ENCODE measurements at places on chromosomes 1 and 21. TPM values are rescaled to one million over a fixed set of nuclear protein-coding genes. Genes with fewer than 3 reads are reported as not detected.

DNA sequence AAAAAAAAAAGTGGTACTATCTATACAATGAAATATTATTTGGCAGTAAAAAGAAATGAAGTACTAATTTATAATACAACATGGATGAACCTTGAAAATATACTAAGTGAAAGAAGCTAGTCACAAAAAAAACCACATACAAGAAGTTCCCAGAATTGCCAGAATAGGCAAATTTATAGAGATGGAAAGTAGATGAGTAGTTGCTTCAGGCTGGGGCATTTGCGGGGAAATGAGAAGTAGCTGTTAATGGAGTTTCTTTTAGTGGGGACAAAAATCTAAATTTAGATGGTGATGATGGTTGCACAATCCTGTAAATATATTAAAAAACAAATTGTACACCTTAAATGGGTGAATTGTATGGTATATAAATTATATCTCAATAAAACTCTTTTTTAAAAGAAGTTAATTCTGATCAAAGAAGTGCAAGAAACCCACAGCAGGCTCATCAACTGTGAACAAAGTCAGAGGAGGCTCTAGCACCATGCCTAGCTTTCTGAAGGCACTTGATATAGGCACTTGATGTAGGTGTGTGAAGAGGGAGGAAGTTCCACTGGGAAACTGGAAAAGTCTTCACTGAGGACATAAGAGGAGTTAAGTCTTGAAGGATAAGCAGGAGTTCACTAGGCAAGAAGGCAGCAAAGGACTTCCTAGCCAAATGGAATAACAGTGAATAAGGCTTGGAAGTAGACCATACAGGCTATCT lies 52.5 kb downstream of the DMAP1 start:
- no peak overlapping the region for H3K27ac ChIP-seq
- H3K27me3 ChIP-seq, result no peaks in the 10 kb centered on the region
- H3K4me3 ChIP-seq, result no peak overlapping the region
- peaks cover 22% of the 10 kb centered on the region for H3K4me1 ChIP-seq
- no peaks in the 10 kb centered on the region for H3K36me3 ChIP-seq
- DNase-seq, result no peak

GBP6 gene
- total RNA-seq, result 0.31 TPM

- H3K27me3 ChIP-seq, result peaks cover 10% of the 10 kb centered on the region
- DNase-seq, result no peak
- peak overlapping the region; percentile 73 for H3K4me3 ChIP-seq
Observed at GRCh38 chr1:212433577-212434462, 1.1 kb downstream of the NENF start.

GRCh38 chr1:215872658-215873057 lies 305.6 kb downstream of the KCTD3 start:
- H3K27ac ChIP-seq, result no peak overlapping the region
- DNase-seq, result no peak
- no peaks in the 10 kb centered on the region for H3K27me3 ChIP-seq
- H3K4me3 ChIP-seq, result no peak overlapping the region
- H3K4me1 ChIP-seq, result no peaks in the 10 kb centered on the region

DNA sequence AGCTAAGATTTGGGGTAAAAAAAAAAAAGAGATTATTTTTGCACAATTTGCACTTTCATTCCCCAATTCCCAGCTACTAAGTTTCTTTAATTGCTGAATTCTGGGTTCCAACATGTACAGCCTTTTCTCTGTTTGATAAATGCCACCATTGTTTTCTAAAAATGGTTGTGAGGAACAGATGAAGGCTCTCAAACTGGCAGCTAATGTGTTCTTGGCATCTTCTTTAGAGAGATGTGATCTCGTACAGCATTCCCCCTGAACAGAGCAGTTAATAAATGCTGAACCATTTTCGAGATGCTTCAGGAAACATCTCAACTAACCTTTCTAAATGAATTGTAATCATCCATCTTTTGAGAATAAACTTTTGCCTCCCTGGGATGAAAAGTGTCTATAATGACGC lies 107.9 kb upstream of the DYNLT5 start:
- H3K4me3 ChIP-seq, result no peak overlapping the region
- no peaks in the 10 kb centered on the region for H3K4me1 ChIP-seq
- no peaks in the 10 kb centered on the region for H3K36me3 ChIP-seq
- no peak for DNase-seq

- H3K4me1 ChIP-seq, result peaks cover 43% of the 10 kb centered on the region
- H3K4me3 ChIP-seq, result peak overlapping the region; percentile 78
- DNase-seq, result no peak
- peaks cover 4% of the 10 kb centered on the region for H3K36me3 ChIP-seq
Observed at GRCh38 chr1:19312782-19313635, 883 bp downstream of the SLC66A1 start.

GRCh38 chr1:183147735-183148134 lies 38.3 kb upstream of the LAMC2 start:
- H3K4me3 ChIP-seq, result no peak overlapping the region
- H3K36me3 ChIP-seq, result no peaks in the 10 kb centered on the region
- no peak overlapping the region for H3K27ac ChIP-seq
- DNase-seq, result no peak
- no peaks in the 10 kb centered on the region for H3K4me1 ChIP-seq
- peaks cover 13% of the 10 kb centered on the region for H3K27me3 ChIP-seq

- H3K36me3 ChIP-seq, result peaks cover 41% of the 10 kb centered on the region
- H3K4me1 ChIP-seq, result no peaks in the 10 kb centered on the region
- no peaks in the 10 kb centered on the region for H3K27me3 ChIP-seq
- no peak overlapping the region for H3K4me3 ChIP-seq
- no peak overlapping the region for H3K27ac ChIP-seq
- DNase-seq, result no peak
Observed at GRCh38 chr1:113103977-113104376, 31.0 kb downstream of the LRIG2 start.

COL6A1 gene
- total RNA-seq, result 0.40 TPM

RNU1-4 gene
- 2,477 TPM for total RNA-seq

- H3K36me3 ChIP-seq, result peaks cover 7% of the 10 kb centered on the region
- no peak for DNase-seq
- no peak overlapping the region for H3K27ac ChIP-seq
Observed at GRCh38 chr1:66311092-66311491, 222.9 kb upstream of the SGIP1 start.

ESRRG gene
- not detected for total RNA-seq

DNA sequence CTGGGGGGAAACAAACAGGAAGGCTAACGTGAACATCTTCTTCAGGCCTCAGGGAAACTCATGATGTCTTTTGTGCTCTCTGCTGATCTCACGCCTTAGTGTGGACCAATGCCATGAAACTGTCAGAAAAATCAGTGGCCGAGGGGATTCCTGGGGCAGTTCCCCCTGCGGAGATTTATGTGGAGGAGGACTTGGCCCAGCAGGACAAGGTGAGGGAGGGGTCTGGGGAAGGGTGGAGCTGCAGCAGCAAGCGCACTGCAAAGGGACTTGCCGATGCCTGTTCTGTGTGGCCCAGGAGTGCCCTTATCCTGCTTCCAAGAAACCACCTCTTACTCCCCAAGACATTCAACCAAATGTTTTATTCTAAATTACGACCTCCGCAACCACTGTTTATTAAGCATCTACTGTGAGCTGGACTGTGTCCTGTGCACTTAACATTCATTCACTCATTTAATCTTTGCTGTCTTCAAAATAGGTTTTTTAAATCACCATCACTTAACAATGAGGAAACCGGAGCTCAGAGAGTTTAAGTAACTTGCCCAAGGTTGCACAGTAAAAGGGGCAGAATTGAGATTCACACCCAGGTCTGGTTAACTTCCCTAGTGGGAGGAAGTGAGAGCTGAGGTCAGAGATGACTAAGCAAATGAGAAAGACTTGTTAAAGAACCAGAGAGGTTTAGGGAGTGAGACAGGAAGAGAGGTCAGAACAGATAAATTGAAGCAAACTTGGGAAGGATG lies 49.7 kb downstream of the FHAD1 start:
- DNase-seq, result no peak
- H3K4me1 ChIP-seq, result peaks cover 9% of the 10 kb centered on the region
- no peaks in the 10 kb centered on the region for H3K36me3 ChIP-seq
- H3K4me3 ChIP-seq, result no peak overlapping the region

TRPM2 gene
- total RNA-seq, result 13.9 TPM

TINAGL1 gene
- not detected for total RNA-seq

APCS gene
- not detected for total RNA-seq

- H3K27ac ChIP-seq, result peak overlapping the region; percentile 36
- no peak for DNase-seq
- H3K36me3 ChIP-seq, result peaks cover 24% of the 10 kb centered on the region
- H3K4me3 ChIP-seq, result no peak overlapping the region
- peaks cover 66% of the 10 kb centered on the region for H3K4me1 ChIP-seq
Observed at GRCh38 chr1:212290608-212291007, 5.4 kb downstream of the PPP2R5A start.

DNA sequence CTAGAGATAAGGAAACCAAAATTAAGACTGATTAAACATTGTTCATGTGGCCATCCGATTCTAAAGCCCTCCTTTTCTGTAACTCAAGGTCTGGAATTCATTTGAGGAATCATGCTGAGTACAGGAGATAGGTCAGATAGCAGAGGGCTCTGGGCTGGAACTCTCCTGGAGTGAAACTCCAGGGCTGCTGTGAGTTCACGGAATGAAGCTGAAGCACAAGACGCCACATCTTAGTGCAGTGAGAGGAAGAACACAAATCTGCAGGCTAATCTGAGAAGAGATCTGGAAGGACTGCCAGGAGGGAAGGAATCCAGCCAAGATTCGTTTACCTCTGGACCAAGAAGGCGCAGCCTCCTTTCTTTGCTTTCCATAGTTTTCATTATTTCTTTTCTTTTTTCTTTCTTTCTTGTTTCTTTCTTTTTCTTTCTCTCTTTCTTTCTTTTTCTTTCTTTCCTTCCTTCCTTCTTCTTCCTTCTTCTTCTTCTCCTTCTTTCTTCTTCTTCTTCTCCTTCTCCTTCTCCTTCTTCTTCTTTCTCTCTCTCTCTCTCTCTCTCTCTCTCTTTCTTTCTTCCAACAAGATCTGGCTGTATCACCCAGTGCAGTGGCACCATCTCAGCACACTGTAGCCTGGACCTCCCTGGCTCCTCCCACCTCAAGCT lies 74.8 kb upstream of the ATP1B1 start:
- no peak overlapping the region for H3K4me3 ChIP-seq
- DNase-seq, result no peak
- peaks cover 5% of the 10 kb centered on the region for H3K36me3 ChIP-seq
- no peaks in the 10 kb centered on the region for H3K4me1 ChIP-seq
- H3K27ac ChIP-seq, result no peak overlapping the region

DNA sequence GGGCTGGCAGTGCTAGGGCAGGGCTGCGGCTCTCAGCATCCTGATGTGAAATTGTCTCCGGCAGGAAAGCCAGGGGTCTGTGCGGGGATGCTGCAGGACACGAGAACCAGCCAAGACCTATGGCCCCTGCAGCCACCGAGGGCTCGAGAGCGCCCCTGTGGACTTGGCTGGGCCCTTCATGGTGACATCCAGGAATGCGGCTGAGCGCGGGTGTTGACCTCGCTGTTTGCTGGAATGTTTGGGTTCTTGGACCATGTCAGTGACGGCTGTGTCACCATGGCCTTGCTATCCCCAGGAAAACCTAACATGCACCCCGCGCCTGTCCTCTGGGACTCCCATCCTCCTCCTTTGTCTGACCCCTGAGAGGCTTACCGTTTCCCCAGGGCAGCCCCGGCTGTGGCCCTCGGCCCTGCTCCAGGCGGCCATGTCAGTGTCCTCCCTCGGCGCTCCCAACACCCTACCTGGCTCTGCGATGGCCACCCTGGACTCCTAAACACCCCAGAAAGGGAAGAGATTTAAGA lies 14.3 kb upstream of the C1orf174 start:
- H3K27ac ChIP-seq, result no peak overlapping the region
- H3K4me3 ChIP-seq, result no peak overlapping the region
- peaks cover 3% of the 10 kb centered on the region for H3K4me1 ChIP-seq
- H3K27me3 ChIP-seq, result no peaks in the 10 kb centered on the region
- H3K36me3 ChIP-seq, result no peaks in the 10 kb centered on the region
- no peak for DNase-seq

DNA sequence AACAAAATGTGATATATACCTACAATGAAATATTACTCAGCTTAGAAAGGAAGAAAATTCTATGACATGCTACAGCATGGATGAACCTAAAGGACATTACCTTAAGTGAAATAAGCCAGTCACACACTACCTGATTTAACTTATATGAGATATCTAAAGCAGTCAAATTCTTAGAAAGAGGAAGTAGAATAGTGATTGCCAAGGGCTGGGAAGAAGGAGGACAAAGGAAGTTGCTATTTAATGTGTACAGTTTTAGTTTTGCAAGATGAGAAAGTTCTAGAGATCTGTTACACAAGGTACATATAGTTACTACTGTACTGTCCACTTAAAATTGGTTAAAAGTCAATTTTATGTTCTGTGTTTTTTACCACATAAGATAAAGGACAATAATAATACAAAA lies 87.5 kb upstream of the KCTD3 start:
- no peaks in the 10 kb centered on the region for H3K27me3 ChIP-seq
- no peaks in the 10 kb centered on the region for H3K36me3 ChIP-seq
- H3K4me3 ChIP-seq, result no peak overlapping the region
- H3K4me1 ChIP-seq, result no peaks in the 10 kb centered on the region

- H3K36me3 ChIP-seq, result peaks cover 49% of the 10 kb centered on the region
- peaks cover 41% of the 10 kb centered on the region for H3K4me1 ChIP-seq
- no peaks in the 10 kb centered on the region for H3K27me3 ChIP-seq
Observed at GRCh38 chr1:199044191-199044590, 405.4 kb downstream of the PTPRC start.

SPSB1 gene
- 6.6 TPM for total RNA-seq

GRCh38 chr1:63322944-63323864 lies 837 bp downstream of the FOXD3 start:
- peaks cover 77% of the 10 kb centered on the region for H3K27me3 ChIP-seq
- peaks cover 52% of the 10 kb centered on the region for H3K4me1 ChIP-seq
- DNase-seq, result peak; percentile 43
- peak overlapping the region; percentile 61 for H3K4me3 ChIP-seq
- H3K36me3 ChIP-seq, result peaks cover 22% of the 10 kb centered on the region

KCNH1 gene
- total RNA-seq, result not detected

EFNA3 gene
- 2.3 TPM for total RNA-seq

DNA sequence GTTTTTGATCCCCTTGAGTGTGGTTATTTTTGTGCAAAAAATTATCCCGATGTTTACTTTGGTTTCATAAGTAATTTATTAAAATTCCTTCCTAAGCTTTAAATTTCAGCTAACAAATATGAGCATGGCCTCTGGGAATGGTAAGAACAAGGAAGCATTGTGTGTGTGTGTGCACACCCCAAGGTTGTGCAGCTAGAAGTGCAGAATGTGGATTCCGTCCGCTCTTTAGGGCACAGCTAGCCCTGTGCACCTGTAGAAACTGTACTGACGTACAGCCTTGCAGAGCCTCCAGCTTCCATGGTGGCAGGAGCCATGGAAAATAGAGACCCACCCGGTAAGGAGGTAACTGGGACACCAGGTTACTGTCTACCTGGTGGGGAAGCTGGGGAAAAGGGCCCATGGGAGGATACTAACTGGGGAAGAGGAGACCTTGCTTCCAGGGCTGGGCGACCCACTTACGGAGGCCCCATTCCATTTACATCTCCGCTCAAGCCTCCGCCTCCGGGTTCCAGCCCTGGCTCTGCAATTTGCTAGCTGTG lies 54.7 kb downstream of the B3GALT5 start:
- DNase-seq, result no peak
- no peaks in the 10 kb centered on the region for H3K27me3 ChIP-seq
- no peaks in the 10 kb centered on the region for H3K36me3 ChIP-seq

All from activated CD4-positive, alpha-beta T cell treated with anti-CD3 and anti-CD28 coated beads, Interleukin-2, amount 10 ng/mL, durations not matched to agents 7 days and 5 days (primary cell).